Placental epithelial cell (primary cell): ENCODE measurements at places on chromosomes 7 and 10. TPM values are rescaled to one million over a fixed set of nuclear protein-coding genes. Genes with fewer than 3 reads are reported as not detected.

SLC35B4 gene
- total RNA-seq: 3.5 and 12.7 TPM in 2 replicates

OR13A1 gene
- total RNA-seq: 0.22 TPM in 1 of 2 replicates, not detected in the other

ZNF777 gene
- 8.6 and 12.4 TPM in 2 replicates for total RNA-seq

HOXA11 gene
- total RNA-seq: 0.11 TPM in 1 of 2 replicates, not detected in the other

GRM3 gene
- 0.39 TPM in 1 of 2 replicates, not detected in the other for total RNA-seq

MCM7 gene
- 47.9 and 52.2 TPM in 2 replicates for total RNA-seq

GIMAP4 gene
- not detected in 2 replicates for total RNA-seq
